ENCODE measurements at places on chromosomes 6 and 20.

DNA sequence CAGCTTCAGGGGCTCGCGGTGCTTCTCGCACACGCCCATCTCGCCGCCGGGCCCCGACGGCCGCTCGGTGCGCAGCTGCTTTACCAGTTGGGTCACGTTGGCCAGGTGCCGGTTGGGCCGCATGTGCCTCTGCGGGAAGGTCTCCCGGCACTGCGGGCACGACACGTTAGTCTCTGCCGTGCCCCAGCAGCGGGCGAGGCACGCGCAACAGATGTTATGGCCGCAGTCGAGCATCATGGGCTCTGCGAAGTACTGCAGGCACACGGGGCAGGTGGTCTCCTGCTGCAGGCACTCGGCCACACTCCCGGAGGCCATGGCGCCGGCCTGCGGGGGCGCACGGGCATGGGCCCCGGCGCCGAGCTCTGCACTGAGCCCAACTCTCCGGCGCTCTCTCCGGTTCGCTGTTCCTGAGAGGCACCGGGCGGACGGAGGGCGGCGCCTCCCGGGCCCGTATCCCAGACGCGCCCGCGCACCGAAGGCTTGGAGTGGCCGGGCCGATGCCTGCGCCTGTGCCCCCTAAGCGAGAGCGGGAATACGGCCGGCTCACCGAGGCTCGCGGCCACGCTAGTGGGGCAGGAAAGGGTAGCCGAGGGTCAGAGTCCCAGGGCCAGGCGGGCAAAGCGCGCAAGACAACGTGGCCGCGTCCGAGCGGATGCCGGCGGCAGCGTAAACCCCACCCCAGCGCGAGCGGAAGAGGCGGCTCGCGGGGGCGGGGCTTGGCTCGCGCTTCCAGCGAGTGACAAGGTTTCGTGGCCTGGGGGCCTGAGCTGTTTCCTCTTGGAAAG lies at the start of gene TRIM27:
Gene TRIM27 (minus strand): TSS at position 668 of the 785 bp plus-strand sequence. CDS start 353 bp downstream, at position 315.
- DNase-seq, result peak; percentile 96

- no peak for DNase-seq
These were observed 35.1 kb downstream of the SGK1 start for GRCh38 chr6:134282816-134283215.

GRCh38 chr6:33172688-33173534 lies 19.4 kb downstream of the COL11A2 start:
- DNase-seq, result peak; percentile 28

DNA sequence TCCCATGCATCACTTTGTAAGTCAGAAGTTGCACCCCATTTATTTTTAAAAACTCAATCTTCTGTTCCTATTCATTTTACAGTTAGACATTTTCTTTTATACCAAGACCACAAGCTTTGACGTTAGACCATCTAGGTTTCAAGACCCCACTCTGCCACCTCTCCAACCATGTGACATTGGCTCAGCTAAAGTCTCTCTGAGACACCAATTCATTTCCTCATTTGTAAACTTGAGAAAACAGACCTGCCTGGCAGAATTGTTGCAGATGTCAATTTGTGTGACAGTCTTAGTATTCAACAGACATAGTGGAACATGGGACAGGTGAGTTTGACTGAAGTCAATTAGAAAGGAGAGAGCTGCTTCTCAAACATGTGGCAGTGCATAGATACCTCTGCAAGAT lies 55.6 kb upstream of the CSE1L start:
- DNase-seq, result no peak

GRCh38 chr20:18390201-18390600 lies 76.6 kb downstream of the DZANK1 start:
- no peak for DNase-seq

DNA sequence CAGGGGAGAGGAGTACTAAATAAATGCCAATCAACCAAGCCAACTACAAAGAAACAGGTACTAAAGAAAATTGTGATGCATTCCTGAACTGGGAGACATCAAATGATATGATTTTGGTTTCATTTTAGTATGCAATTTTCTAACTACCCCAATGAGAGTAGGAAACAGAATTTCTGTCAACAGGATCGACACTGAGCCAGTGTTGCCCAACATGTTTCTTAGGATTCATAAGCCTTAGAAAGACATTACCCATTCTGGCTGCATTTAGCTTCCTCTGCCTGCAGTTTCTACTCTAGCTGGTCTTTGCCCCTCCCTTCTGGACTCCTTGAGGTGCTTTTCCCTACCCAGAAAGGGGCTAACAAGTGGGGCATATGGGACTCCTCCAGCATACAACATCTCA lies 49.8 kb downstream of the KCTD20 start:
- DNase-seq, result no peak
